ENCODE measurements at places on chromosomes 12 and 14.

DNA sequence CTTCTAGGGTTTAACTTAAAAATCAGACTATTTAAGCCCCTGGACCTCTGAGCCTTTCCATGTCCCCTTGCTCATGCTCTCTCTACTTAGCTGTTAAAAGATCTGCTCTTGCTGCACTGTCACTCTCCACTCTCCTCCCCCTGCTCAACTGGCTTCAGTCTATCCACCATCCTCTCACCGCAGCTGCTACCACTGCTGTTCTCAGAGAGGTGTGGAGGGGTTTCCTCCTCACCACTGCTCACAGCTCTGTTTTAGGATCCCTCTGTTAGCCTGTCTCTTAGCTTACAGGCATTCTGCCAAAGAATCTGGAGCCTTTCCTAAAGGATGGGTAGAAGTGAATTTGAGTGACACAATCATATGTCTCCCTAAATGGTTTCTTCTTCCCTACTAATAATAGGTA, 43.7 kb upstream of the ATP2B1 start:
- DNase-seq = no peak

DNA sequence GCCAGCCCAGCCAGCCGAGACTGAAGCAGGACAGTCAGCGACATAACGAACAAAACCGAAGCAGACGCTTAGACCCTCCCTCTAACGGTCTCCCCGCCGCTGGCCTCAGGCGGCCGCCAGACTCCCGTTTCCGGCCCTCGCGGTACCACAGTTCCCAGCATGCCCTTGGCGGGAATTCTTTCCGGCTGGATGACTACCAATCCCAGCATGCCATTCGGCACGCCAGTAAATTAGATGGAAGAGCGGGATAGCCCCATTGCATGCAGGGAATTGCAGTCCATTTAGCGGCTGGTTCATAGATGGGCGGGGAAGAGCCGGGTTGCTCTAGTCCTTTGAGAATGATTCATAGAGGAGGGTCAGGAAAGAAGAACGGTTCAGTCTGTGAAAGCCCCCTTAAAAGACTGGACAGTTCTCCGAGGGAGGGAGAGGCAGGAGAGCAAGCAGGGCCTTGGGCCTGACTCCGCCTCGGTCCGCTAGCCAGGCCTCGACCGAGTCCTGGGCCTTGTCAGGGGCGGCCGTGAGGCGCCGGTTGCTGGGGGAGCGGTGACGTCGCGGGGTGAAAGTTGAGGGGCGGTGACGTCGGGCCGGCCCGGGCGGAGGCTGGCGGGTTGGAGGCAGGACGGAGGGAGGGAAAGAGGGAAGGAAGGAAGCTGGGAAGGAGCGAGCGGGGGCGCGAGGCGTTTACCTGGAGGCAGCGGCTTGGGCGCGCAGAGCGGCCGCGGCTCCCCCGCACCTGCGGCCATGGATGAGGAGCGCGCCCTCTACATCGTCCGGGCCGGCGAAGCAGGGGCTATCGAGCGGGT, at the start of gene RIC8B:
TSS of gene RIC8B (plus strand) at position 678 of the 803 bp plus-strand sequence. CDS start at position 742, 64 bp downstream.
- peak; percentile 97 for DNase-seq

DNA sequence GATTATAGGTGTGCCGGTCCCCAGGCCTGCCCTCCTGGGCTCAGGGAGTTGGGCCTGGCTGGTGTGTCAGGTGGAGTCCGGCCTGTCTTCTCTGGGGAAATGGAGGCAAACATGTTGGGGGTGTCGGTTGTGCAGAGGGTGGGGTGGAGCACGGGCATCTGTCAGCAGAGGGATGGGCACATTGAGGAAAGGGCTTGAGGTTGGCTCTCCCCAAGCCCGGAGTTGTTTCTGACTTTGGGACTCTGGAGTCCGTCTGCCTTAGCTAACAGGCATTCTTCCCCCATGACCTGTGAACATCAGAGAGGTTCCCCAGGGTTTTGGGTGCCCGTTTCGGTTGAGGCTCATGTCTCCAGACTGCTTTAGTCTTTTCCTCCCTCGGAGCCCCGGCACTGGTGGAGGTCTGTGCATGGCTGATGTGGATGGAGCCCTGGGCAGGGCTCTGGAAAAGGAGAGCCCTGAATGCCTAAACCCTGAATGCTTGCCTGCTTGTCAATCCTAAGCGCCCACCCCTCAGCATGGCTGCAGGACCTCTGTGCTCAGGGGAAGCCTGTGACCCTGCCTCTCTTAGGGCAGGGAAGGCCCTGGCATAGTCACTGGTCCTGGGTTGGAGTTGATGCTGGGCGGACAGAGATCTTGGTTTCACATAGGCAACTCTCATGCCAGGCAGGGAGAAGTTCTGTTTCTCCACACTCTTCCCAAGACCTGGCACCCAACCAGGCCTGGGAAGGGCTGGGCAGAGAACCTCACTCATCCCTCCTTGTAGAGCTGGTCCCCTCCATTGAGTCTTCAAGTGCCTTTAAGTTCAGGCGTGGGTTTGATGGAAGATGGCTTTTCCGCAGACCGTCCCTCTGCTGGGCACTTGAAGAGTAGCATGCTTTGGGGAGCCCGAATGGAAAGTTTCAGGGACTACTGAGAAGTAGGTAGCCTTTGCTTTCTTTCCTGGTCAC, 12.9 kb downstream of the NYNRIN start:
- no peak for DNase-seq

DNA sequence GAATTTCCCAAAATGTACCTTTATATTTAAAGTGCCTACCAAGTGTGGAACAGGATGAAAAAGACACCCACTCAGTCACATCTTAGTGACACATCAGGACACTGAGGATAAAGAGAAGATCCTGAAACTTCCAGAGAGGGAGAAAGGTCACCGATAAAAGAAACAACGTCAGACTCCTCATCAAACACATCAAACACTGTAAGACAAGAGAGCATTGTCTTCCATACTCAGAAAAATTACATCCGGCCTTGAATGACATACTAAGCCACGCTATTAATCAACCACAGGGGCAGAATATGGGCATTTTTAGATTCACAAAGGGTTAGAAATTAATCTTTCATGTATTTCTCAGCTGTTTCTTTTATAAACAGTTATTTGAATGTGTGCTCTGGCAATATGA, 490.3 kb downstream of the APAF1 start:
- DNase-seq = no peak

DNA sequence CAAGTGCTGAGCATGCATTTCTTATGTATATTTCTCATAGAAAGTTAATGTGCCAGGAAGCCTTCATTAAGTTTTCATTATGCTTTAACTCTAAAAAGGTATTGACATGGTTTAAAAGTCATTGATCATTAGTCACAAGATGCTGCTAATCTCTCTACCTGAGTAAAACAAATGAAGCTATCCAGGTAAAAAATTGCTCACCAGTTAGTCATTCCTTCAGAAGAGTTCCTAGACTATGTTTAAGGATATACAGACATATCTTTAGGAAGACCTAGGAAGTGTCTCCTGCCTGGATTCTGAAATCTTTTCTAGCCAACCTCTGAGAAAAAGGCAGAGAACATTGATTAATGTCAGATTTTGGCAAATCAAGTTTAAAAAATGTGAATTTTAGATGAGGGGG, 274.2 kb downstream of the PDZRN4 start:
- DNase-seq = no peak

DNA sequence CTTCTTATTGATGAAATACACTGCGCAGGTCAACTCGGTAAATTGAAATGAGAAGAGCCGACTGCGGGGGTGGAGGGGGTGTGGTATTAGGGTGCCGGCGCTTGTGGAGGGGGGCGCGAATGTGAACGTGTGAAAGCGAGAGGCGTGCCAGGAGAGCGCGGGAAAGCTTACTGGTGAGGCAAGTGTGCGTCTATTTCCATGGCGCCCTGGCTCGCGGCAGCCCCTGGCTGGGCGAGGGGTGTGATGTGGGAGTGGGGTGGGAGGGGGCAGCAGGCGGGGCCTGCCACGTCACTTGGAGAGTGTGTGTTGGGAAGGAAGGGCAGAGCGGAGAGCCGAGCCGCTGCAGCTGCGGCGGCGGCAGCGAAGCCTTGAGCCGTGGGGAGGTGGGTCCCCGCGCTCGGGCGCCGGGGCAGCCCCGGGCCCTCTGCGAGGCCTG, 88.8 kb downstream of the GALNT8 start:
- no peak for DNase-seq

GRCh38 chr14:89440986-89441909, 24.2 kb upstream of the FOXN3 start:
- no peak for DNase-seq

GRCh38 chr14:23865502-23865901, 88.1 kb upstream of the DHRS4 start:
- DNase-seq = no peak

DNA sequence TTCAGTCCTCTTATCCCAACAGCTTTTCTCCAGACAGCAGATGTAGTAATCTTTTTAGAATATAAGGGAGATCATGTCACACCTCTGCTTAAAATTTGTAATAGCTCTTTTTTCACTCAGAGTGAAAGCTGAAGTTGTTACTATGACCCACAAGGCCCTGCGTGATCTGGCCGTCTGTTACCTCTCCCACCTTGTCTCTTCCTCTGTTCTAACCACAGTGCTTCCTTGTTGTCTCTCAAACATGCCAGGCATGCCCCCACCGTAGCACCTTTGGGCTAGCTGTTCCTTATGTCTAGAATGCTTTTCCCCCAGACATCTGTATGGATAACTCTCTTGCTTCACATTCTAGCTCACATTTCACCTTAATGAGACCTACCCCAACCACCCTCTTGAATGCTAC, 6.5 kb downstream of the NECAP1 start:
- DNase-seq = no peak

DNA sequence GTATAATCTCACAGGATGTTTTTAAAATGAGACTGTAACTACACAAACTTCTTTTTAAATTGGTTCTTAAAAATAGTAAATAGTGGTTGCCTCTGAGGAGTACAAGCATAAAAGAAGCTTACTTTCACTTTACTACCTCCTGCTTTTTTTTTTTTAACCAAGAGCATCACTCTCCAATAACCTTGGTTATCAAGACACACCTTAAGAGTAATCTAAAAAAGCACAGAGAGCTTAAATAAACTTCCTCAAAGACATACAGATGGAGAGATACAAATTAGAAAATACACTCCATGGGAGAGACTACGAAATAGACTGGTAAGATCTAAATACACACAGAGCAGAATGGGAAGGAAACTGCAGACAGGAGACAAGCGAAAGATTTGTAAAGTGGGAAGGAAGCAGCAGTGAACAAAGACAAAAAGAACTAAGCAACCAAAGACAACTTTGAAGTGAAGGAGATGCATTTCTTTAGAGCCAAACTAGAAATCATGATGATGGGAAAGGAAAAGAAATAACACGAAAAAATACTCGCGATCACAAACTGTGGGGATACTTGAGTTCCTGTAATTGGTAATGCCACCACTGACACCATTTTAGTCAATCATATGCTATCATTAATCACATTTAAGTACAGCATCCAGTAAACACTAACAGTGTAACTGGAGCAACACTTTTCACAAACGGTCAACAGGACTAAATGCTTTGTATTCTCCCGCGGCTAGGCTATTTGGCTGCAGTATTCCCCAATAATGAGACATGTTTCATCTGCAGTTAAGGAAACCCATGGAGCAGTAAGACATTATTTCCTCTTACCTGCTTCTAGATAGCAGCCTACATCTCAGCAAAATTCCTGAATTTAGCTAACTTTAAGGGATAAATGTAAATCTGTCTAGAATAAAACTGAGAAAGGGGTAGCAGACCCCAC, 8.2 kb downstream of the SINHCAF start:
- DNase-seq = no peak

DNA sequence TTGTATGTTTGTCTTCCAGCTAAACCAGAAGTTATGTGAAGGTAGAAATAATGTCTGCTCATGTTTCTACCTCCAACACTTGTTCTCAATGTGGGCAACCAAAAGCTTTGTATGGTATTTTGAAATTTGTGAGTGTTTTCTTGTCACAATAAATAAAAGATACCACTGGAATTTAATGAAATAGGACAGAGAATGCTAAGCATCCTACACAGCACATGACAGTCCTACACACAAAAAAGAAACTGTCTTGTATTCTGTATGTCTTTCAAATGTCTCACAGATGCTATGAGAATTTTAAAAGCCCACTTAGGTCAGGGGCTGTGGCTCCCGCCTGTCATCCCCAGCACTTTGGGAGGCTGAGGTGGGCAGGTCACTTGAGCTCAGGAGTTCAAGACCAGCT, 68.9 kb downstream of the RALGAPA1 start:
- DNase-seq = no peak

GRCh38 chr12:107026806-107027635, 40.1 kb upstream of the MTERF2 start:
- DNase-seq = no peak

- no peak for DNase-seq
Observed at GRCh38 chr12:116662612-116663144, 75.2 kb downstream of the SPRING1 start.
